ENCODE measurements at places on chromosomes 6 and 20.
A peak's percentile ranks its signal among the peaks of the same experiment; 100 is the strongest.

GRCh38 chr6:112851146-112851545 is 504.0 kb downstream of the RFPL4B start:
- DNase-seq: no peak

- DNase-seq: peak; percentile 89
Observed at GRCh38 chr6:19879663-19880062, 42.5 kb downstream of the ID4 start.

DNA sequence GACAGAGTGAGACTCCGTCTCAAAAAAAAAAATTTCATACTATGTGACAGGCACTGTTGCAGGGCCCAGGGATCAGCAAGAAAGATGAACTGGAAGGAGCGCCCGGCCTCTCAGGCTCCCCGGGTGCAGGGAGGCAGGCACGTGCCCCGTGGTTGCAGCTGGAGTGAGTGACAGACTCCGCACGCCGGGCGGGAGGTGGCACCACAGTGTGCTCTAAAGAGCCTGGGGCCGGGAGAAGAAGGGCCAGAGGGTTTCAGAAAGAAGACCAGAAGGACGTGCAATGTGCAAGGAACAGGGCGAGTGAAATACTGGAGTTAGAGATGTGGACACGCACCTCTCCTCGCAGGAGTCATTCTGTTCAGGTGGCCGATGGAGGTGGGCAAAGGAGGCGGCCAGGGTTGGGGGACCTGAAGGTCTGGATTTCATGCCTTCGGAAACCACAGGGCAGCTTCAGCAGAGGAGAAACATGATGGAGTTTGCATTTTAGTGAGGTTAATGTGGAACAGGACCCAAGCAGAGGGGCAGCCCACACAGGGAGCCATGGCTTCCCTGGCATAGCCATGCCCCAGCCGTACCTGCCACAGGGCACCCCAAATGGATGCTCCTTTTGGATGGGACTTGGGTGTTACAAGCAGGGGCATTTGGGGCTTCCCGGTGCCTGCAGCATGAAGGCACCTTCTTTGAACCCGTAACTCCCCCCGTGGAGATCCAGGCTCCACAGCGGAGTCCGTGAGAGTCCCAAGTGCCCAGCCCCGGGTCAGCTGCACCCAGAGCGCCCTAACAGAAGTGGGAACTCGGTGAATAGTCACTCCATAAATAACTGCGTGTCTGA is 226.2 kb downstream of the ERMARD start:
- DNase-seq: no peak

- no peak for DNase-seq
Observed at GRCh38 chr6:53483423-53484353, 61.2 kb downstream of the GCLC start.

DNA sequence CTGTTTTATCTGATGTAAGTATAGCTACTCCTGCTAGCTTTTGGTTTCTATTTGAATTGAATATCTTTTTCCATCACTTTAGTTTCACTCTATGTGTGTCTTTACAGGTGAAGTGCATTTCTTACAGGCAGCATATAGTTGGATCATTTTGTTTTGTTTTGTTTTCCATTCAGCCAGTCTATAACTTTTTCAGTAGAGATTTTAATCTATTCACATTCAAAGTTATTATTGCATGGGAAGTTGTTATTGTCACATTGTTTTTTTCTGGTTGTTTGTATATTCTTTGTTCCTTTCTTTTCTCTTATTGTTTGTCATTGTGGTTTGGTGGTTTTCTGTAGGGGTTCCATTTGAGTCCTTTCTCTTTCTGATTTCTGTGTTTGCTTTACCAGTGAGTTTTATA is 151.2 kb downstream of the PDE10A start:
- no peak for DNase-seq

- DNase-seq: peak; percentile 65
Observed at GRCh38 chr6:291697-292505, at the start of gene DUSP22. DUSP22 (plus strand) TSS chr6:292487; CDS start chr6:292540, 53 bp downstream.

- peak; percentile 81 for DNase-seq
Observed at GRCh38 chr6:33885132-33886057, 81.6 kb upstream of the MLN start.

DNA sequence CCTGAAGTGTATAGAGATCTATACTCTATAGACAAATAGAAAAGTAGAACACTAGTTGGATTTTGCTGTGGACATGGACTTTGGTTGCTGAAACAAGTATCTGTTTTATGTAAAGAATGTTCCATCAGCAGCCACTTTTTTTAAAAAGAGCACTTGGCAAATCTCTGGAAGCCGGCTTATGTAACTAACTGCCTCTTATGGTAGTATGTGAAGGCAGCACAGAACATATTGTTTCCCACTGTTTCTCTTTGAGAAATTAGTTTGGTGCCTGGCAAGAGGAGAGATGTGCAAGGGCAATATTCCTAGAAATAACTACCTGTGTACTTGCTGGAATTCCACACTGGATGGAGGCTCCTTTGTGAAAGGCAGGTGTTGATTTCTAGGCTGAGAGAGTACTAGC is 242.3 kb upstream of the PREP start:
- no peak for DNase-seq

- DNase-seq: no peak
Observed at GRCh38 chr6:37260040-37260439, 2.1 kb upstream of the TMEM217 start.

- peak; percentile 19 for DNase-seq
Observed at GRCh38 chr6:48641544-48641943, 530.5 kb upstream of the PTCHD4 start.

DNA sequence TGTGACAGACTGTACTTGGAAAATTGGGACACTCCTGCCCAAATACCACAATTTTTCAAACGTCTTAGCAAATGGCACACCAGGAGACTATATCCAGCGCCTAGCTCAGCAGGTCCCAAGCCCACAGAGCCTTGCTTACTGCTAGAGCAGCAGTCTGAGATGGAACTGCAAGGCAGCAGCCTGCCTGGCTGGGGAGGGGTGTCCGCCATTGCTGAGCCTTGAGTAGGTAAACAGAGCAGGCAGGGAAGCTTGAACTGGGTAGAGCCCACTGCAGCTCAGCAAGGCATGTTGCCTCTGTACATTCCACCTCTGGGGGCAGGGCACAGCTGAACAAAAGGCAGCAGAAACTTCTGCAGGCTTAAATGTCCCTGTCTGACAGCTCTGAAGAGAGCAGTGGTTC is 1003.3 kb upstream of the MAP3K7 start:
- DNase-seq: no peak

DNA sequence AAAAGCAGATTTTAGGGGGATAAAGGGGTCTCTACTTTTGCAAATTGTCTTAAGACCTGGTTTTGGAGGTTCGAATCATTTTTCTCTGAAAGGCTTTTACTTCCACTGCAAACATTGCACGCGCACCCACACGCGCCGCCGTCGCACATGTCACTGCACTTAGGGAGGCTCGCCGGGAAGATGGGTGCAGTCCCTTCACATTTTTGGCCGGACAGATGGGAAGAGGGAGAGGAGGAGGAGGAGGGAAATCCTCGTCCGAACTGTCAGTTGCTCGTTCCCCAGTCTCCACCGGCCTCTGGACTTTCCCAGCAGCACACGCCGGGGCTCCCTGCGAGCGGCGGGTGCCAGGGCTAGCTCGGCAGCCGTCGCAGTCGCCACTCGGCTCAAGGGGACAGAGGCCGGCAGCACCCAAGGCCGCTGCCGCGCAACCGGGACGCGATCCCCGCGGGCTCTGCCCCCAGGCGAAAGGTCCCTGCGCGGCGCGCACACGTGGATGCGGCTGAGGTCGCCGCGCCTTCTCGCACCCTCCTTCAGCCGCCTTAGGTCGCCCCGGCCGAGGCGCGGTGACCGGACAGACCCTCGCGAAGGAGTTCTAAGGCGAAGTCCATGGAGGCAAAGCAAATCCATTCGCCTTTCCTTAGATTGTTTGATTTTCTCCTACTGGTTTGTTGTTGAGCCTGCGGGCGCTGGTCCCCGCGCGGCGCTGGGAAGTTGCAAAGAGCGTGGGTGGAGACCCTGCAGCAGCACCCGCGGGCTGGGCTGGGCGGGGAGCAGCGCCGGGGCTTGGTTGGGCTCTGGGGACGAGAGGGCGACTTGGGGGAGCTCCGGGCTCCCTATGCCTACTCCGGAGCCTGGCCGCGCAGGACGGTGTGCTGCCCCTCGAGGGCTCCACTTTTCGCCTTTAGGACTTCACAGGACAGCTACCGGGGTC is 1.2 kb downstream of the MYB start:
- DNase-seq: no peak

DNA sequence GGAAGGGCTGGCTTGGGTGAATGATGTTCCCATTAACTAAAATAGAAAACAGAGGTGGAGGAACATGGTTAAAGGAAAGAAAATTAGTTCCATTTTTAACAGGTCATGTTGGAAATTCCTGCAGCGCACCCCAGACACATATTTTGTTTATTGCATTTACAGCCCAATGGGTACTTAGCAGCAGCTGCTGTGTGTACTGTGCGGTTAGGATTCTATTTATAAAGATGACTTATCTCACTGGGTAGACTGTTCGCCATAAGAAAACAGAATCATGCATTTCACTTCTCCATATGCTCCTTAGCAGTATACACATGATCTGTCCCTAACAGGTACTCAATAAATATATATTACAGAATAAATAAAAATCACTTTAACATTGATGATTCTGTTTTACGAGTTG is 135.8 kb downstream of the SLC35F1 start:
- no peak for DNase-seq

- DNase-seq: peak; percentile 79
Observed at GRCh38 chr20:17873410-17874270, 95.0 kb downstream of the SNX5 start.

- DNase-seq: no peak
Observed at GRCh38 chr6:47686411-47686810, 12.0 kb upstream of the ADGRF4 start.

DNA sequence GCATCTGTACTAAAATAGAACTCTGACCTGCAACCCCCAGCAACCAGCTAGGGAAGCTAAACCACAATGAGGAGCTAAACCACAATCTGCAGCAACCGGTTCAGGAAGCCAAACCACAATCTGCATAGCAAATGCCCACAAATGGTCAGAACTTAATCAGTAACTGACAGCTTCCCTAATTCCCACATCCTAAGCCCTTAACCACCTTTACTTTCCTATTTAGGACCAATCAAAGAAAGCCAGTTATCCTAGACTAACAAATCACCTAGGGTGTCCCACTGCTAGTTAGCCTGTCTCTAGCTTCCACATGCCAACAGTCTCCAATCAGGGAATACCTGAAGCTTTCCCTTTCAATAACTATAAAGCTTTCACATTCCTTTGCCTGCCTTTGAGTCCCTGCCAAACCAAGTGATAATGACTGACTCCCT is 424.6 kb upstream of the PTCHD4 start:
- DNase-seq: peak; percentile 99

GRCh38 chr6:81487489-81487888 is 265.0 kb downstream of the TENT5A start:
- no peak for DNase-seq

GRCh38 chr20:17762873-17763557 is 63.2 kb downstream of the BANF2 start:
- DNase-seq: no peak
